ENCODE measurements at places on chromosomes 7 and 10.

- peak; percentile 32 for DNase-seq
Observed at GRCh38 chr7:21355406-21355874, 72.4 kb upstream of the SP4 start.

DNA sequence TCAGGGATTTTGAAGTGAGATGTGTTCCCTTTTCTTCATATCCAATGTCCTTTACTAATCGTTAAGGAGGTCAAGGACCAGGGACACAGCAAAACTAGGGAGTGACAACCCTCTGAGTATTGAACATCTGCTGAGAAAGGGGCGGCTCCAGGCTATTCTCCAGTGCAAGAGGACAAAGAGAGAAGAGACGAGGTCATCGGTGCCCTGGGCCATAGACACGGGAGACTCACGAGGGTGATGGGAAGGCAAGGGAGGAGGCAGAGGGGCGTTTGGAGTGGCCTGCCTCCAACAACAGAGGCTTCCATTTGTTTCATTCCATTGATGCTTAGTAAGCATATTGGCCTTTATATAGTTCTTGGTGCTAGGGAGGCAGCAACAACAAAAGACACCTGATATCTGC lies 268.4 kb downstream of the CXCL12 start:
- DNase-seq, result no peak

- no peak for DNase-seq
Observed at GRCh38 chr10:36700123-36700522, 425.3 kb upstream of the ANKRD30A start.

GRCh38 chr10:28983799-28984198 lies 305.1 kb upstream of the LYZL1 start:
- no peak for DNase-seq

- peak; percentile 66 for DNase-seq
Observed at GRCh38 chr7:36784991-36785940, 61.0 kb upstream of the AOAH start.

- peak; percentile 73 for DNase-seq
Observed at GRCh38 chr10:132223156-132223590, 36.4 kb downstream of the DPYSL4 start.
